Hematopoietic multipotent progenitor cell treated with erythropoietin and hydrocortisone succinate and interleukin-3 and kit ligand, for 15 days (in vitro differentiated cells): ENCODE measurements at places on chromosomes 6 and 20.

DNA sequence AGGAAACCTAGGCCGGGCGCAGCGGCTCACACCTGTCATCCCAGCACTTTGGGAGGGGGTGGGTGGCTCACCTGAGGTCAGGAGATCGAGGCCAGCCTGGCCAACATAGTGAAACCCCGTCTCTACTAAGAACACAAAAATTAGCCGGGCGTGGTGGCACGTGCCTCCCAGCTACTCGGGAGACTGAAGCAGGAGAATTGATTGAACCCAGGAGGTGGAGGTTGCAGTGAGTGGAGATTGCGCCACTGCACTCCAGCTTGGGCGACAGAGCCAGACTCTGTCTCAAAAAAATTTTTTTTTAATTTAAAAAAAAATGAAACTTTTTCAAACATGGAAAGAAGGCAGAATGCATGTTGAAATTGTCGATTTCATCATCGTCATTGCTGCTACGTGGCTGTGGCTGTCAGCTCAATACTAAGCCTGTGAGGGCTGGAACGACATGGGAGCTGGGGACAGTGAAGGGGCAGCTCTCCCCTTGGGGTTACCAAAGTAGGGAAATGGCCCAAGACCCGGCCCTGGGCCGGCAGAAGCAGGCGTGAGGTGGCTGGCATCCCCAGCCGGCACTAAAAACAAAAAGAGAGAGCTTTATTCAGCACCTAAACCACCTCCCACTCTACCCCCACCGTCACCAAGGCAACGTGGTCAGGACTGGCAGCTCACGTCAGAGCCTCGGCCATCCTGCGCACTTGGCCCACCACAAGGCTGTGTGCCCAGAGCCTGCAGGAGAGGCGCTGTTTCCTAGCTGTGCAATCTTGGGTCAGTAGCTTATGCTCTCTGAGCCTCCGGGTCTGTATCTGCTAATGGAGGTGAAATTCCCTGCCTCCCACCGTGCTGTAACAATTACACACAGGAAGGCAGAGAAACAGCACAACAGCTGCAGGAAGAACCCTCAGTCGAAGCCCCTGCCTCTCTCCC lies 30.8 kb downstream of the AGPAT4 start:
- DNase-seq, result no peak

DNA sequence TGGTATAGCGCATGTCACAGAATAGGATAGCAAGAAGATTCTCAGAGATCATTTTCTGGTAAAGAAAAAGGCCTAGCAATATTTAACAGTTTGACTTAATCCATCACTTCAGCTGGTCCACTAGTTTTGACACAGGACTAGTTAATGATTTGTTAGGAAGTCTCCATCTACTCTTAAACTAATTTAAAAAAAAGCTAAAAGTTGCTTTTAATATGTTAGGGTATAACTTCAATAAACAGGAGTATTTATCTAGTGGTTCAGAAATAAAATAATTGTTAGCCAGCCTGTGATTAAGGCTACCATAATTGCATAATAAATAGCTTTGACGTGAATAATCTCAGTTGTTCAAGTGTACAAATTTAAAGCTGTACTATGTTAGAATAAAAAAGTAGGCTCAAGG lies 195.6 kb downstream of the FUT9 start:
- DNase-seq, result no peak

DNA sequence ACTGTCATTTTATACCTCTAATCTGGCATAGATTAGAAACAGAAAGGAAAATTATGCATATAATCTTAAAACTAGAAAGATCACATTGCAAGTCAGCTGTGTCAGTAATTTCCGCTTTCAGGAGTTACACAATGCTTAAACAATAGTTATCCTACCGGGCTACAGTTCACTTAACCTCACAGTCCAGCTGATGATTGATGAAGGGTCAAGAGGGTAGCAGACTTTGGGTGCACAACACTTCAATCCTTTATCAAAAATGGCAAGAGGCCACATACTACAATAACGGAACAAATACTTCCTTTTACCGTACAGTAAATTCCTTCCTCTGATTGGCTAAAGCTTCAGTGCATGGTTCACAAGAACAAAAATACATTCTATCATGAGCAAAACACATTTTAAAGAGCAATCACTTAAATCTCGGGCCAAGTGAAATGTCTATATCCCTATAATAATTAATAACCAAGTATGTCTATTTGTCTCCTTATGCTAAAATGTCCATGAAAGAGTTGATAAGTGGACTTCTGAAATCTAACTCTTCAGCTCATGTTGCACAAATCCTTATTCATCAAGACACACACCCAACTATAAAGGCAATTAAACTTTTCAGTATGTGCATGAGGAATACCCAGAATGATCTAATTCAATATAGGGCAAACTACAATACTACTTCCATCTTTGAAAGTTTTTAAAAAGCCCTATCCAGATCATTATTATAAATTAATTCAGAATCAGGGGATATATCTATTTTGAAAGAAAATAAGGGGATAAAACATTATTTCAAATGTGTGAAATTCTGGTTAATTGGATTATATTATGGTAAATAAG lies 76.8 kb downstream of the HIVEP2 start:
- no peak for DNase-seq

DNA sequence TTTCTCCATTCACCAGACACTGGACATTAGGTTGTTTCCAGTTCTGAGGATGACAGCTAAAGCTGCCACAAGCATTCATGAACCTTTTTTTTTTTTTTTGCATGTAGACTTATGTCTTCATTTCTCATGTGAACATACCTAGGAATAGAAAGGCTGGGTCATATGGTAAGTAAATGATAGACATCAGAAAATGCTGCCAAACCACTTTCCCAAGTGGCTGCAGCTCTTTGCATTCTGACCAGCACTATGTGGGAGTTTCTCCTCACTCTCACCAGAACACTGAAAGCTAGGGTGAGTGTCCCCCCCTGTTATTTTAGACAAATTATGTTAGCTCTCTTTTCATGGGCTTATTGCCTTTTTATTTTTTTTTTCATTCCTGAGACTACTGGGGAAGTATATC lies 197.5 kb downstream of the OTOR start:
- no peak for DNase-seq

DNA sequence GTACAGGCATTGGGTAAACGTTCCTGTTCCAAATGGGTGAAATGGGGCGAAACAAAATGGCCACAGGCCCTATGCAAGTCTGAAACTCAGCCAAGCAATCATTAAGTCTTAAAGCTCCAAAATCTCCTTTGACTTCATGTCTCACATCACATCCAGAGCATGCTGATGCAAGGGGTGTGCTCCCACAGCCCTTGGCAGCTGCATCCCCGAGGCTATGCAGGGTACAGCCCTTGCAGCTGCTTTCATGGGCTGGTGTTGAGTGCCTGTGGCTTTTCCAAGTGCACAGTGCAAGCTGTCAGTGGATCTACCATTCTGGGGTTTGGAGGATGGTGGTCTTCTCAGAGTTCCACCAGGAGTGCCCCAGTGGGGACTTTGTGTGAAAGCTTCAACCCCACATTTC lies 270.0 kb upstream of the CDYL start:
- no peak for DNase-seq

- no peak for DNase-seq
These were observed 11.8 kb downstream of the DCBLD1 start for GRCh38 chr6:117494283-117494682.

GRCh38 chr6:89970072-89970471 lies 75.8 kb downstream of the GJA10 start:
- DNase-seq, result no peak

DNA sequence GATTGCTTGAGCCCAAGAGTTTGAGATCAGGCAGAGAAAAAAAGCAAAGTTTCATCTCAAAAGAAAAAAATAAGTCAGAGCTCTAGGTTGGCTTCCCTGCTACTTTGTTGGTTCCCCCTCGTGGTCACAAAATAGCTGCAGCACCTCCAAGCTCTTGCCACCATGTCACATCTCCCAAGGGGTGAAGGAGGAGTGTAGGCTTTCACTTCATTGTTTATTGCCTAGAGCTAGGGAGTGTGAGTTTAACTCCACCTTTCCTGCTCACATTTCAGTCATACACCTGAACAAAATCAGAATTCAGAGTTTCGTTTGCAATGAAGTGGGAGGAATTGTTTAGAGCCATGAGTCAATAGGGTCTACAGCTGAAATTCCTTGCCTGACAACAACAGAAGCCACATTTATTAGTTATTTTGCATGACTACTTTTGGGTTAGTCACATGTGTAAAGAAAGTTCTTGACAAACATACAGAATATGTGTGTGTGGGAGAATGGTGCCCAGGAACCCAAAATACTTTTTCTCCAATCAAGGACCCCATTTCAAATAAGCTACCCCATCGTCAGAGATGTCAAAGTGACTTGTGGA lies 56.2 kb upstream of the UFL1 start:
- DNase-seq, result no peak

GRCh38 chr20:60137657-60138245 lies 179.5 kb downstream of the CDH26 start:
- peak; percentile 46 for DNase-seq

GRCh38 chr6:136061701-136062100 lies 188.4 kb downstream of the MTFR2 start:
- no peak for DNase-seq

DNA sequence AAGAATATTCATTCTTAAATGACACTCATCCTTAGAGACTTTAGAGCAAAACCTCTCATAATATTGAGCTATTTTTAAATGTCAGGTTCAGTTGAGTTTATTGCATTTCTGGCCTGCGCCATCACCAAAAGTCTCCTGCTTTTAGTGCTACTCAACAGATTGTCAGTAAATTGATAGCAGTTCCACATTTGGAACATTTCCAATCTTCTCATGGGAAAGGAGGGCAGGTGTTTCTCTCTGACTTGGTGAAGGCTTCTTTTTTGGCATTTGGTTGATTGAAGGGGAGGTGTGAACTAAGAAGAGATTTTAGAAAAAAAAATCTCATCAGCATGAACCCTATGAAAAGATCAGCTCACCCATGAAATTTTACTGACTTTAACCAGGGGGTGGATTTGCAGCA lies 125.9 kb upstream of the INSM1 start:
- no peak for DNase-seq

DNA sequence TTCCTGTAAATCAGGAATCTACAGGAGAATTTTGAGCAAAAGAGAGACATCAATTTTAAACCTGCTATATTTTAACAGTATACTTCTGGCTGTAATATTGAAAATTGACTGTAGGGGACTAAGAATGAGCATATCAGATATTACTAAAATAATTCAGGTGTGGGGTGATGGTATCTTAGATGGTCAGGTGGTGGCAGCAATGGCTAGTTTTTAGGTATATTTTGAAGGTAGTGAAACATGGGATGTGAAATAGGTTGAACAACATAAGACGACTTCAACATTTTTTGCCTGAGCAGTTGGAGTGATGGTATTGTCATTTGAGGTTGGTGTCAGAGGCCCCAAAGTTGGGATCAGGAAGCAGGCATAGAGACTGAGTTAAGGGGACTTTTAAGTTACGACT lies 32.1 kb downstream of the FAM83B start:
- no peak for DNase-seq

- DNase-seq, result no peak
These were observed 18.1 kb upstream of the SLC9A8 start for GRCh38 chr20:49794336-49795134.

DNA sequence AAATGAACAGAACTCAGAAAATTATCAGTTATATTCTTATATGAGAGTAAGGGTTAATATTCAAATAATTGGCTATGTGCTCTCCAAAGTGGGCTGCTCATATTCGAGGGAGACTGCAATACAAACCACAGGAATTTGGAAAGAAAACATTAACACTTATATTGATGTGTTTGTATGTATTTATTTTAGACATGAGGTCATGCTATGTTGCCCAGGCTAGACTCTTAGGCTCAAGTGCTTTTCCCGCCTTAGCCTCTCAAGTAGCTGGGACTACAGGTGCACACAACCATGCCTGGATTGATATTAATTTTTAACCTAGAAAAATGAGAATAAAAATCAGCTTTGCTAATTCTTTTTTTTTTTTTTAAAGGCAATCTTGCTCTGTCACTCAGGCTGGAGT lies 35.0 kb downstream of the BTBD9 start:
- DNase-seq, result no peak

- DNase-seq, result no peak
These were observed 182.9 kb downstream of the PDE7B start for GRCh38 chr6:136034422-136034821.

- no peak for DNase-seq
These were observed 48.6 kb upstream of the DST start for GRCh38 chr6:56691286-56691595.

DNA sequence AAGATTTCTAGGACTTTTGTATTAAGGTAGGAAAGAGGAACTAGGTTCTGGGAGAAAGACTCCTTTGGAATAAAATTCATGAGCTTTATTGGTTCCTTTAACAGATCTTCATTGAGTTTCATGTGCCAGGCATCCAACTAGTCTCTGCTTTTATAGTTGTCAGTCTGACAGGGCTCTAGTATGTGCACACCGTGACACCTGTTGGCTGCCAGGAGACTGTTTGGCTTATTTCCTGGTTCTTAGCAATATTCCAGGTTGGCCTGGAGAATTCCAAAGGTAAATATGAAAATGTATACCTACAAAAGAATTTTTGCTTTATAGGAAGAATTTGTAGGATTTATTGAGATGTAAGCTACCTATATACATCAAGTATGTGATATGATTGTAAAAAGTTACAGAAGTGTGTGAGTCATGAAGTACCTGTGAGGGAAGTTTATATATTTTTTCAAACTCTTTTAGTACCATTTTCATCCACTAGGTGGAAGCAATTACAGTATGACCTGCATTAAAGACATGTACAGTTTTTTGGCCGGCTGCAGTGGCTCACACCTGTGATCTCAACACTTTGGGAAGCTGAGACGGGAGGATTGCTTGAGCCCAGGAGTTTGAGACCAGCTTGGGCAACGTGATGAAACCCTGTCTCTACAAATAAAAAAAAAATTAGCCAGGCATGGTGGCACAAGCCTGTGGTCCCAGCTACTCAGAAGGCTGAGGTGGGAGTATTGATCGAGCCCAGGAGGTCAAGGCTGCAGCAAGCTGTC lies 35.2 kb downstream of the NDUFAF5 start:
- peak; percentile 56 for DNase-seq

GRCh38 chr6:63637865-63638445 lies 2.4 kb downstream of the PHF3 start:
- DNase-seq, result no peak

GRCh38 chr20:46618316-46619100 lies 32.8 kb downstream of the SLC13A3 start:
- DNase-seq, result no peak

- no peak for DNase-seq
These were observed 78.8 kb downstream of the ADGRG6 start for GRCh38 chr6:142380626-142381025.

DNA sequence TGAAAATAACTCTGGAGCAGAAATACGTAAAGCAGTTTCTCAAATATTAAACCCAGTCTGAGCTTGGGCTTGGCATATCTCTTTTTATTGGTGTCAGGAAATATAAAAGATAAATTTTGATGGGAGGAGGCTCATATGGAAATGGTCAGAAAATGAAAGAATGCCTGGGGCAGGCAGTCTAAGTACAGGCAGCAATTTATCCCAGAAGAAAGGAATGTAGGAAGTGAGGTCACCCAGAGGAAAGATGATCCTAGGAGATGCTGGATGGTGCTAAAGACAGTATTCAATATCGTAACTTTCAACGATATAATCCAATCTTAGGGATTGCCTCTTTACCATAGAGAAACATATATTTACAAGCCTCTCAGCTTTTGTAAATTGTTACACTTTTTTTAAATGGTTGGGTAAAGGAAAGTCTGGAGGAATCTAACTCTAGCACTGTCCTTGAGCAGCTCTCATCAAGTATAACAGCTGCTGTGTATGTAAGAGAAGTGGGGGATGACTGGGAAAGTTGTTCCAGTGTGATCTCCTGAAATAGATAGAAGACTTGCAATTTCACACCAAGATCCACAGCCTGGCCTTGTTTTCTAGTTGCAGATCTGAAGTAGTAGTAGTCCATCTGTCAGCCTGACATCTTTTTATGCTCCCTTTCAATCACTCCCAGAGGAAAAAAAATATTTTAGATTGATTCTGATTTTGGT lies 256.9 kb upstream of the SASH1 start:
- DNase-seq, result no peak
